ENCODE measurements at places on chromosomes 11 and 22. TPM values are rescaled to one million over a fixed set of nuclear protein-coding genes. Genes with fewer than 3 reads are reported as not detected.

MMP7 gene
- total RNA-seq, result 0.47 TPM

PARVG gene
- 0.47 TPM for total RNA-seq

PTPN5 gene
- 27.5 TPM for total RNA-seq

OR4C5 gene
- not detected for total RNA-seq

CALCA gene
- not detected for total RNA-seq

CECR2 gene
- 4.4 TPM for total RNA-seq

PAX6 gene
- 16.4 TPM for total RNA-seq

PHOX2A gene
- total RNA-seq, result not detected

OR4A16 gene
- not detected for total RNA-seq

OR52I2 gene
- total RNA-seq, result not detected

PNPLA3 gene
- total RNA-seq, result 12.8 TPM

FAM83F gene
- 0.78 TPM for total RNA-seq

PDGFB gene
- 2.5 TPM for total RNA-seq

IGLL1 gene
- total RNA-seq, result not detected

KLHL35 gene
- total RNA-seq, result 28.5 TPM

CREB3L1 gene
- total RNA-seq, result 1.2 TPM

ETS1 gene
- total RNA-seq, result 14.0 TPM

KRTAP5-11 gene
- not detected for total RNA-seq

SAA1 gene
- total RNA-seq, result not detected

PKDREJ gene
- under 0.01 TPM for total RNA-seq

P2RY6 gene
- not detected for total RNA-seq

SLC22A9 gene
- total RNA-seq, result not detected

SPON1 gene
- 31.5 TPM for total RNA-seq

OR5B21 gene
- total RNA-seq, result not detected

TBX1 gene
- 0.62 TPM for total RNA-seq

ZNF280B gene
- total RNA-seq, result 3.7 TPM

HBG2 gene
- total RNA-seq, result 1,921 TPM

RAG1 gene
- 0.94 TPM for total RNA-seq

RIBC2 gene
- not detected for total RNA-seq

OR5A1 gene
- not detected for total RNA-seq

BAIAP2L2 gene
- not detected for total RNA-seq

CHST1 gene
- total RNA-seq, result 10.5 TPM

CSF2RB gene
- total RNA-seq, result 0.62 TPM

OR6T1 gene
- not detected for total RNA-seq

RFPL2 gene
- 0.31 TPM for total RNA-seq

OR51B5 gene
- 0.47 TPM for total RNA-seq

OR52N4 gene
- total RNA-seq, result not detected

CRYBB2 gene
- total RNA-seq, result not detected

ANGPTL5 gene
- 0.62 TPM for total RNA-seq

UPK3A gene
- total RNA-seq, result not detected

PLEKHB1 gene
- 4.1 TPM for total RNA-seq

C22orf42 gene
- total RNA-seq, result not detected

Data from occipital lobe (tissue), 3 donors.